H54 (cell line): ENCODE measurements at places on chromosomes 6 and 20.

GRCh38 chr6:54737247-54737646 is 109.3 kb upstream of the FAM83B start:
- DNase-seq: peak; percentile 10

GRCh38 chr6:151219192-151219591 is 20.6 kb upstream of the AKAP12 start:
- DNase-seq: no peak

DNA sequence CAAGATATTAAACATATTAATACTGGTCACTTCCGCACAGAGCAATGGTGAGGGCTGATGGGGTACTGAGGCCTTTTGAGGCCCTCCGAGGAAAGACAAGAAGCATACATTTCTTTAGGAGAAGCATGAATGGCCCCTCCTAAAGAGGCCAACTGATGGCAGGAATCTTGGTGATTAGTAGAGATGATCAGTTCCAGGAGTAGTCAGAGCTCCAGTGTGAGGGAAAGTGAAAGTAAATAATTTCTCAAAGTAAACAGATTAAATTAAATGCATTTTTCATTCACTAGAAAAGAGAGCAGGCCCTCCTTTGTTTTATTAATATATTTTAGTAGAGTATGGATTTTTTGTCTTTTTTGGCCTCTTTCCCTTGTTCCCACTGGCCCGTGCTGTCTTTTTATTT is 38.2 kb downstream of the NOX3 start:
- DNase-seq: no peak

- DNase-seq: no peak
These were observed 20.8 kb downstream of the TBC1D7 start for GRCh38 chr6:13307508-13307995.

DNA sequence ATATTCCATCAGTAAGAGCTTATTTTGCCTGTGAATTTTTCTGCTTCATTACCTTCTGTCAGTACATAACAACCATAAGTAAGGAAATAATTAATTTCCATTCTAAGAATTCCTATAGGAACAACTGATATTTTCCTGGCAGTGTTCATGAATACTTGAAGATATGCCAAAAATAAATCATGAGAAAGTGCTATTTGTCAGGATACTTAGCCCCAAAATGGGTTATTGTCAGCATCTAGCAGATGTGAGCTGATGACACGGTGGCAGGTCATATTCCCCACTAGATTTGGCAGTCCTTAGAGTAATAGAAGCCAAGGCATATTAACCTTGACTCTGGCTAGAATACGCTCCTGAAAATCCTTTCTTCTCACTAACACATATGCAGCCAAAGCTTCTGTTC is 43.2 kb upstream of the CRISP1 start:
- no peak for DNase-seq

DNA sequence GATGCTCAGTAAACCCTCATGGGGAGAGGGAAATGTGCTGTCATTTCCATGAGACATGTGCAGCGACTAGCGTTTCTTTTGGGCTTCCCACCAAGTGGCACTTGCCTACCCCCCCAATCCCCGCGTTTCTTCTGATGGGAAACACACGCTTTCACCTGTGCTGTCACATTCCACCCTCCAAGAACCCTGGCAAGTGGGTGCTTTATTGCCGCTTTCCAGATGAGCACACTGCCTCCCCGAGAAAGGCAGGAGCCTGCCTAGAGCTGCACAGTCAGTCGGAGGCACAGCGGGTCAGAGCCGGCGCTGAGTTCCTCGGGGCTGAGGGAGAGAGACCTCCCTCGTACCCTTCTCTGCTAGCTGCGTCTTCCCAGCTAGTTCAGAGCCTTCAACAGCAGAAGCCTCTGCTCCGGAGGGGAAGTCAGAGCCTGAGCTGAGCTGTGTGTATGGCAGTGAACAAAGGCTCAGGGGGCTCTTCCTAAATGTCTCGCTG is 12.3 kb upstream of the CCDC167 start:
- DNase-seq: no peak

GRCh38 chr6:112331306-112331705 is 15.8 kb upstream of the RFPL4B start:
- DNase-seq: no peak

DNA sequence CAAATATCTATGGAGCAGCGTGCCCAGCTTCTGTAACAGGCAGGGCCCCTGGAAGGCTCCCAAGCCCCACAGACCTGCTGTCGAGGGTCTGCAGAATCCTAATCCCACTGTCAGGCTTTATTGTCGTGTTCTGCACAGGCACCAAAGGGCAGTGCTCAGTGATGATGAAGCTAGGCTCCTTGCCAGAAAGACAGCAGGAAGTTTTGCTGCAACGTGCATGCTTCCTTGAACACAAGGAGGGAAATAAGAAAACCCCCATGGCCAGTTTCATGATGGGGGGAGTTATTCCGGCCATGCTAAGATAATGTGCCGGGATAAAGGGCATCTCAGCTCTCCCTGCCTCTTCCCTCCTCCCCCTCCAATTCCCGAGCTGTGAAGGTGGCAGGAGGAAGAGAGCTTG is 109.4 kb upstream of the KCNG1 start:
- DNase-seq: no peak

DNA sequence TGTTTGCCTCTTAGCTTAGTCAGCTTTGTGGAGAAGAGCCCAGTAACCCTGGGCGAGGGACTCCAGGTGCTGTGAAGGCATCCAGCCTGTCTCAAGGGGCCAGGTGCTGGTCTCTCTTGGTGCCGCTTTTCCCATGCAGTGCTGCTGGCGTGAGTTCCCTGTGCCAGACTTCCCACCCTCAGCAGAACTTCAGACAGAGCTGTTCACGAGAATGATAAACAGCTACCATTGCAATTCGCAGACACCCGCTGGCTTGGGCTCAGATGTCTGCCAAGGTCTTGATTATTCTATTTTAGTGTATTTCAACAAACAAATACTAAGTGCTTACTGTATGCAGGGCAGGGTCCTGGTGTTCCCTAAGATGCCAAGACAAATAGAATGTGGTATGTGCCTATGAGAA is 57.7 kb downstream of the RNF217 start:
- DNase-seq: no peak

GRCh38 chr6:88698661-88699060 is 264.8 kb downstream of the RNGTT start:
- DNase-seq: no peak
